ENCODE measurements at places on chromosomes 16 and 17. TPM values are rescaled to one million over a fixed set of nuclear protein-coding genes. Genes with fewer than 3 reads are reported as not detected.

Gene CMTM4
- total RNA-seq: 29.2 TPM

Gene GINS2
- 29.9 TPM for total RNA-seq

Gene SMIM36
- total RNA-seq: not detected

Gene AOC2
- total RNA-seq: 2.0 TPM

Gene ABCA5
- total RNA-seq: 2.9 TPM
